IMR-90 (cell line): ENCODE measurements at places on chromosomes 6 and 20. TPM values are rescaled to one million over a fixed set of nuclear protein-coding genes. Genes with fewer than 3 reads are reported as not detected.

MCHR2 gene
- total RNA-seq: not detected in 2 replicates

EPB41L2 gene
- total RNA-seq: 85.7 and 89.2 TPM in 2 replicates

PAQR8 gene
- total RNA-seq: 1.6 and 1.7 TPM in 2 replicates

SIRPD gene
- total RNA-seq: not detected in 2 replicates

BMP7 gene
- total RNA-seq: not detected in 2 replicates

HCRTR2 gene
- total RNA-seq: under 0.01 TPM in 1 of 2 replicates, not detected in the other

SEL1L2 gene
- total RNA-seq: not detected in 2 replicates

DYNLT2 gene
- 0.36 and 1.1 TPM in 2 replicates for total RNA-seq

PAK5 gene
- total RNA-seq: not detected in 2 replicates

SAMHD1 gene
- 14.9 and 19.7 TPM in 2 replicates for total RNA-seq

GTSF1L gene
- total RNA-seq: not detected in 2 replicates

SLC26A8 gene
- total RNA-seq: not detected in 2 replicates

JAG1 gene
- total RNA-seq: 19.4 and 22.6 TPM in 2 replicates
